ENCODE measurements at places on chromosomes 3 and 15.

- DNase-seq, result no peak
Measured at GRCh38 chr3:190108804-190109203, 11.9 kb downstream of the P3H2 start.

- no peak for DNase-seq
Measured at GRCh38 chr3:487614-488013, 291.1 kb downstream of the CHL1 start.

GRCh38 chr3:150035301-150035779, 64.6 kb upstream of the PFN2 start:
- DNase-seq, result no peak

DNA sequence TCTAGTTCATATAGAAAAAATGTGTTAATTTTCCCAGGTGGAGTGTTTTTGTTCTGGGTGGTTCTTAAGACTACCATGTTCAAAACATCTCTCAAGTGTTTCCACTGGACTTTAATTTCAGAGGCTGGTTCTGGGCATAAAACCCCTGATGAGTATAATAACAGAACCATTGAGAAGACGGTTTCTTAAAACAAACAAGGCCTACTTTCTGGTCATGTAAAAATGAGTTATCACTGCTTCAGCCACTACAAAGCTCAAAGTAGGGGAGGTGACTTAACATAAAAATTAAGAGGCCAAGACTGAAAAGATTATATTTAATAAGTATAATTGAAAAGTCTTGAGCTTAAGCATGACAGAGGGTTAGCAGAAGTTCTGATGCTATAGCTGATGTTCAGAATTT, 33.8 kb downstream of the RYR3 start:
- DNase-seq, result no peak

- no peak for DNase-seq
Measured at GRCh38 chr3:117408811-117409210, 699.2 kb downstream of the TUSC7 start.

- DNase-seq, result no peak
Measured at GRCh38 chr3:59380146-59380545, 330.3 kb upstream of the CFAP20DC start.

DNA sequence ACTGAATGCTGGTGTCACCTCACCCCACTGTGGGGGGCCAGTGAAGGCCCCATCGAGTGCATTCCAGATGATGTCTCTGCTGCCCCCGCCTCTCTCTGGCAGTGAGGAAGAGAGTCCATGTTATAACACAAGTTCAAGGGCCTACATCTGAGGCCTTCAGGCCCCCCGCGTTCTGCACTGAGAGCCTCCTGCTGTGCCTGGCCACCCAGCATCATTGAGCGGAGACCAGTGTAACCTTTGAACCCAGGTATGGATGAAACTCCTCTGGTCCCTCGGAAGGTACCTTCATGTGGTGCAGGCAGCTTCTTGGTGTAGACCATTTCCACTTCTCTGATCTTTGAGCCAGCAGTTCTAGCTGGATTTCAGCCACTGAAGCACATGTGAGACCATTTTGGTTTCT, 324.9 kb downstream of the OCA2 start:
- DNase-seq, result no peak

All from activated CD4-positive, alpha-beta memory T cell treated with anti-CD3 and anti-CD28 coated beads for 36 hours (primary cell).